ENCODE measurements at places on chromosomes 16 and 17.

DNA sequence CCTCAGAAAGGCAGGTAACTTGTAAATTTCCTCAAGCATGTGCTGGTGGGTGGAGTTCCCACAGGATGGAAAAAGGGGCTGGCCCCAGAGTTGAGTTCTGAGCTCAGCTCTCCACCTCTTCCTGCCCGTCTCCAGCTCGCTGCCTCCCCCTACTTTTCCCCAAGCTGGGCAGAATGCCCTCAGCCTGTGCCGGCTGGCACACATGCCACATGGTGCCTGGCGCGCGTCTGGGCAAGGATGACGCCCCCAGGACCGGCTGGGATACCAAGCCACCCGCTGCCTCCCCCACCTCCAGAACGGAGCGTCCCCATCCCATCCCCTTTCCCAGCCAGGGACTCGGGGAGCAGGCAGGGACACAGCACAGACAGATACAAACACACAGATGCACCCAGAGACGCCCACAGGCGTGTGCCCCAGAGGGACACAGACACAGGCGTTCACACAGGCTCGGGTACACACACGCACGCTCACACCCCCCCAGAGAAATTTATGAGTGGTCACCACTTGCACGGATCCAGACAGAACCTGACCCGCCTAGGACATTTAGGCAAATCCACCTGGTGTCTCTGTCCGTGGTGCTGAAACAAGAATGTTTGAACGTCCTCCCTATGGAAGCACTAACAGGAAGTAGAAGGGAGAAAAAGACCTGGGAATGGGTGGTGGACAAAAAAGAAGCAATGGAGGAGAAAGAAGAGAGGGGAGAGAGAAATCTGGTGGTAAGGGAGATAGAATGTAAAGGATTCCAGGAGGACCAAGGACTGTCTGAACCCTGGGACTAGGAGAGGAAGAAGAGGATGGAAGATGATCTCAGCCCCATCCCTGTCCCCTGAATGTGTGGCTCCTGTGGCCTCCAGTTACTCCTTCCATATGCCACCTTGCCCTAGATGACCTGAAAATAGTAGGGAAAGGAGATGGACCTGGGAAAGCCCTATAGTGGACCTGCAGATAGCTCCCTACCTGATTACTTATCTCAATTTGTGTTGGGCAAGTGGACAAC is 15.5 kb downstream of the NEUROD2 start:
- no peak for DNase-seq

DNA sequence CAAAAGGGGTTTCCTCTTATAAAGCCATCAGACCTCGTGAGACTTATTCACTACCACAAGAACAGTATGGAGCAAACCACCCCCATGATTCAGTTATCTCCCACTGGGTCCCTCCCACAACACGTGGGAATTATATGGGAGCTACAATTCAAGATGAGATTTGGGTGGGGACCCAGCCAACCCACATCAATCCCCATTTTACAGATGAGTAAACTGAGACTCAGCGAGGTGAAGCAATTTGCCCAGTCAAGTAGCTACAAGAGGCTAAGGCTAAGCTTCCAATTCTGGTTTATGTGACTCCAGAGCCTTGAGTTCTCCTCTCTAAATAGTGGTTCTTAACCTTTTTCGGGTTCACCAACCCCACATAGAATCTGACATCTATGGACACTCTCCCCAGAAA is 8.8 kb downstream of the CD300A start:
- no peak for DNase-seq

GRCh38 chr16:57513371-57514102 is 22.8 kb downstream of the CCDC102A start:
- no peak for DNase-seq

GRCh38 chr17:3794557-3795389 is 6.2 kb downstream of the ITGAE start:
- DNase-seq, result no peak

DNA sequence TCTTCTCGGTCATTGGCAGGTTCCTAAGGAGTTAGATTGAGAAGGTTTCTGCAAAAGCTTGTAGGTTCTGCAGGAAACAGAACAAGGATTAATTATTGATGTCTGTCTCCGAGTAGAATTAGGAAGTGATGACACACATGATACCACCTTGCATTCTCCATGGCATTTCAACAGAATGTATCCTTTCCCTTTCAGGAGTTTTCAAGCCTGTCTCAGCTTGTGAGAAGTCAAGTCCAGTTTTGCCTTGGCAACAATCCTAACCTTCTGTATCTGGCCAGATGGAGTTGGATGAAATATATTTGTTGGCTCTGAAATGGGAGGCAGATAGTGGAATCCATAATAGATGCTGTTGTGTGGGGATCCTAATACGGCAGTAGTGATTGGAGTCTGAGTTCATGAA is 235.5 kb downstream of the SHISA9 start:
- no peak for DNase-seq

DNA sequence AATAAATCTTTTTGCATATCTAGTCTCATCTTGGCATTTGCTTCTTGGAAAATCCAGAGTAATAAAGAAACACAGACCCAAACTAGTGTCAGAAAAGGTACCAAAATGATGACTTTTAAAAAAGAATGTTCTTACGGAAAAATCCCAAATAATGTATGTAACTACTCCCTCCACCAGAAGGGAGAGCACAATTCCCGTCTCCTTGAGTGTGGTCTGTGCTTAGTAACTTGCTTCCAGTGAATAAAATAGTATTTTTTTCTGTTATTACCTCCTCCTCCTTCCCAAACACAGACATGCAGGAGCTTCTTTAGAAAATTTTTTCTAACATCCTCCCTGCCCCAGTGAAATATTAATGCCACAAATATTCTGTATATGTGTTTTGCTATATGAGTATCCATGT is 358.1 kb downstream of the ZFHX3 start:
- no peak for DNase-seq

DNA sequence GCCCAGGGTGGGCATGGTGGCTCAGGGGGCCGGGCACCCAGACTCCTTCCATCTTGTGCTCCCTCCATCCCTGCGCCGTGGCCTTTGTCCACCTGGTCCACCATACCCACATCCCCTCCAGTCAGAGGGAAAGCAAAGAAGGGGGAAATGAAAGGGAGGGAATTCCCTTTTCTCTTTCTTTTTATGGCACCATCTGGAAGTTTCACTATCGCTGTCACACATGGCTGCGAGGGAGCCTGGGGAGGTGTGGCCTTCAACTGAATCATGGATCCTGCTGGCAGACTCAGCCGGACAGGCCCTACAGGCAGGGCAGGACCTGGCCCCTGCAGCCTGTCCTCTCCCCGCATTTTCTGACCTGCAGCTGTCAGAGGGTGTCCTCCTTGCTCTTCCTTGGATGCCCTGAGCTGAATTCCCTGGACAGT is 6.2 kb downstream of the SLC12A3 start:
- DNase-seq, result no peak

GRCh38 chr16:55035029-55035428 is 104.4 kb downstream of the IRX5 start:
- peak; percentile 39 for DNase-seq

- no peak for DNase-seq
These were observed 9.4 kb upstream of the ELAC2 start for GRCh38 chr17:13027246-13027645.

- no peak for DNase-seq
These were observed 18.3 kb downstream of the UBFD1 start for GRCh38 chr16:23575834-23576233.

DNA sequence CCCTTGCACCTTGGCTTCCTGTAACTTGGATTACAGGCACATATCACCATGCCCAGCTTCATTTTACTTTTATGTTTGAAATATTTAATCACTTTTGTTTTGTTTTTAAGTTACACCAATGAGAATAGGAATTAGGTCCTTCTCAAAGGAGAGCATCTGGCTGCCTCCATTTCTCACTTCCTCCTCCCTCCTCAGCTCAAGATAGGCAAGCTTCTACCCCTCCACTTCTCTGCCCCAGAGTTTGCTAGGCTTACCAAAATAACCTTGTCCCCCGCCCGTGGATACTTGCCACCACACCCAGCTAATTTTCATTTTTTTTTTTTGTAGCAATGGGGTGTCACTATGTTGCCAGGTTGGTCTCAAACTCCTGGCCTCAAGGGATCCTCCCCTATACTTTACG is 17.9 kb downstream of the GABARAPL2 start:
- no peak for DNase-seq

DNA sequence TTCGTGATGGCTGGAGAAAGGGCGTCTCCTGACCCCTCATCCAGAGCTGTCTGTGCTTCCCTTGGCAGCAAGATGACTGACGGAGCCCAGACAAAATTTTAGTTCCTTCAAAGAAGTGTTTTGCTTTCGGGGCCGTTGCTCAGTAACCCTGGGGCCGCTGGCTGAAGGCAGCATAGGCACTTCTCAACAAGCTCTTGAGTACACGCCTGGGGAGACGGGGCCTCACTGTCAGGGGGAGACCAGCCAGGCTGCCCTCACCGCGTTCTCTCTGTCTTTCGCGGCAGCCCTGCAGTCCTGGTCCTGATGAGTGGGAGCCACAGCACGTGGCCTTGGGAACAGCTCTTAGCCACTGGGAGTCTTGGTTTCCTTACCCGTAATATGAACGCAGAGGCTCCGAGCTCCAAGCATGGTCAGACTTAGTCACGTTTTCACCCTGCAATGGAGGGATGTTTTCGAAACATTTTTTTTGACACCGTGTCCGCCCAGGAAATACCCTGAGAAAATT is 86.0 kb downstream of the IRF8 start:
- peak; percentile 37 for DNase-seq

DNA sequence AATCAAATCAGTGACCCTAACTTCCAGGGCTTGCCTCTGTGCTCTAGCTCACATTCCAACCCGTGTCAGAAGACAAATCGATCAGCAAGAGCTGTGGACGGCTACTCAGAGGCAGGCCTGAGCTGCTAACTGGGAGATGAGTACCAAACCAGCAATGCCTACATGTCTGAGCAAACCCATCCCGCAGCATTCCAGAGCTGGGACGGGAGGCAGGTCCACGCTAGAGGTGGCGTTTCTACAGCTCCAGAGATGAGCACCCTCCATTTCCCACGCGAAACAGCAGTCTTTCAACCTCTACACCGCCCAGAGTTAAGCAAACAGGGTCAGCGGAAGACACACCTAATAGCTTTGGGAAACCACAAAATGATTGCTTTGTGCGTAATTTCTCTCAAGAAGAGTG is 6.5 kb downstream of the NXN start:
- no peak for DNase-seq

DNA sequence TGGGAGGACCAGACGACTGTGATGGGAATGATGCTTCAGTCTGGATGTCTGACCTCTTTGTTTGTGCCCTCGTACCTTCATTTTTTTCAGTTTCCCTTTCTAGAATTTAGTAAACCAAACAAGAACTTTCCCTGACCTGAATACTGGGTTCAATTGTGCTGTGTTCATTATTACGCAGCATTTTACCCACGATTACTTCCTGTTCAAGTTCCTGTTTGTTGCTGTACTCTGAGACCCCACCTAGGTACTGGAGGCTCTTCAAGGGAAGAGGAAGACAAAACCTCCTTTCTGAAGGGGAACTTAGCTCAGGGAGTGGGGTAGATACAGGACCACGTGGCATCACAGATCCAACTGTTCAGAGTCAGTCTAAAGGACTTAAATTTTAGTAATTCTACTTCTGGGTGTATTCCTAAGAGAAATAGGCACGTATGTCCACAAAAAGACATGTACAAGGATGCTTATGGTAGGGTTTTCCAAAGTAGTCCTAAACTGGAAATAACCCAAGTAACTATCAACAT is 9.2 kb upstream of the PRKCB start:
- DNase-seq, result no peak
